Kidney epithelial cell (primary cell): ENCODE measurements at places on chromosomes 2 and 18. TPM values are rescaled to one million over a fixed set of nuclear protein-coding genes. Genes with fewer than 3 reads are reported as not detected.

DNA sequence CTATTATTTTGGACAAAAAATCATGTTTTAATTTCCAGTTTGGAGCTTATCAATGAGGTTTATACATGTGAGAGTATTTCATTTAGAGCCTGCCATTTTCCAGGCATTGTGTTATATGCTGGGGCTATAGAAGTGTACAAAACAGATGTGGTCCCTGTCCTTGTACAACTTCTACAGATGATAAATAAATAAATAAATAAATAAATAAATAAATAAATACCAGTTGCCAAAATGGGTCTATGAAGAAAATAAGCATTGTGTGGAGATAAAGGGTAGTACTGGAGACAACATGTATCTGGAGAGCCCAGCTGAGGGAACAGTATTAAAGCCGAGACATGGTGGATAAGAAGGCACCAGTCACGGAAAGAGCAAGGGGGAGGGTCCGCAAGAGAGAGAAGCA is 210.0 kb downstream of the SS18 start:
- DNase-seq: no peak

The KCNE4 gene
- total RNA-seq: 0.07 and 0.25 TPM in 2 replicates

The TSPYL6 gene
- total RNA-seq: not detected in 2 replicates

GRCh38 chr18:12456441-12456840 is 48.7 kb downstream of the PRELID3A start:
- DNase-seq: no peak

The FHL2 gene
- total RNA-seq: 260 and 265 TPM in 2 replicates

The TCF23 gene
- not detected in 2 replicates for total RNA-seq

DNA sequence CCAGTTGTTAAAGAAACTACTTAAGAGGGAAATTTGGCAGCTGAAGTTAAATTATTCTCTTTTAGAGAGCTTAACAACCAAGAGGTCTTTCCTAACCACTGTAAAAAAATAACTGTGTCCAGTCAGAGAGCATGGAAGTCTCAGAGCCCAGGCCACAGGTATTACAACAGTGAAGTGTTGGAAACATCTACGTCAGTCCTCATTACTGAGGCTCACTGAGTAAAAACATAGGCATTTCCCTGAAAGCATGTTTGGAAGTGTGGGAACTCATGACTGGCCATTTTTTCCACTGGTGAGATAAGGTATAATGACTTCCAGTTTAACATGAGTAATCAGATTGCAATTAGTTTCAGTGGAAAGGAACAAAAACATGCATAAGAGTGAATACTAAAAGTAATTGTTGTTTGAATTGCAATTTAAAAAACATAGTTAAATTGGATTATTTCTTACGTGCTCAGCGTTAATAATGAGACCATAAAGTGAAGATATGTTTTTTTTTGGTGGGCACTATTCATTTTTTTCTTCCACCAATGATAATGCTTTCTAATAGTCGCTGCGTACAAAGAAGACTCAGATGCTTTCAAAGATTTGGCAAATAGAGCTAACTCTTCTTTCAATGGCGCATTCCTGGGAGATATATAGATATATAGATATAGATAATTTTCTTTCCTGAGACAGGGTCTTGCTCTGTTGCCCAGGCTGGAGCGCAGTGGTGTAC is 60.8 kb downstream of the EFEMP1 start:
- peak; percentile 99 for DNase-seq

DNA sequence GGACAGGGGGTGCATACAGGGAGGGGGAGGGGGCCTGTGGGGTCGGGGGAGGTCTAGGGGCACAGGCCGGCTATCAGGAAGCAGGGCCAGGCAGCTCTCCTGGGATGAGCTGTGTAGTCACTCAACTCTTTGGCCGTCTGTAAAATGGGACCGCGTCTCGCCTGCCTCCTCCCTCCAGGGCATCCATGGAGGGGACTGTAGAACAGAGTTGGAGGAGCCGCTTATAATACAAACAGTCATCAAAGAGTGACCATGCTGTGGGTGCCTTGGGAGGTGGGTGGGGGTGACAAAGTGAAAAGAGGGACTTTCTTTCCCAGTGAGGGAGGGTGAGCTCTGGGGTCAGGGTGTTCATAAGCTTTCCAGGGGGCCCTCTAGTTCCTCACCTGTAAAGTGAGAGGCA is 169.6 kb upstream of the HAAO start:
- no peak for DNase-seq

The OR6B2 gene
- not detected in 2 replicates for total RNA-seq

DNA sequence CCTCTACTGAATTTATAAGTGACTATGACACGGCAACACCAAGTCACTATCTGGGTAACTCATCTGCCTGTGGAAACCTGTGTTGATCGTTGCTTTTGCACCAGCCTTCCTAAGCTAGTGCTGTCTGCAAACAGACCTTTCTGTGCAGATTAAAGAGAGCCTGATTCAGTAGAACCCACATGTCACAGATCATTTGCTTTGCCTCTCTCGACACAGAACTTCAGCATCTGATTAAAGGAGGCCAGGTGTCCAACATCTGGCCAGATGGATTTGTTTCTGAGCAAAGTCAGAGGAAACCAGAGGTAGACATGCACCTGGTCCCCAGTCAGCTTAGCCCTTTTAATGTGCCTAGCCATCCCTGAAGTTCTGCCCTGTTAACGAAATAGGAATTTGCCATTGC is 15.0 kb upstream of the TTR start:
- DNase-seq: no peak

GRCh38 chr2:179235463-179236108 is 29.0 kb downstream of the SESTD1 start:
- DNase-seq: peak; percentile 34

- no peak for DNase-seq
These were observed 4.6 kb downstream of the CDCA7 start for GRCh38 chr2:173359231-173359630.

The UGT1A6 gene
- 0.13 and 0.27 TPM in 2 replicates for total RNA-seq

The CHRNG gene
- not detected in 2 replicates for total RNA-seq

The EMILIN1 gene
- total RNA-seq: 7.4 and 9.5 TPM in 2 replicates

The C1GALT1C1L gene
- 1.1 and 1.2 TPM in 2 replicates for total RNA-seq

- DNase-seq: no peak
These were observed 62.5 kb upstream of the TMEM247 start for GRCh38 chr2:46416739-46417403.

GRCh38 chr2:170204298-170204951 is 26.5 kb downstream of the MYO3B start:
- no peak for DNase-seq

DNA sequence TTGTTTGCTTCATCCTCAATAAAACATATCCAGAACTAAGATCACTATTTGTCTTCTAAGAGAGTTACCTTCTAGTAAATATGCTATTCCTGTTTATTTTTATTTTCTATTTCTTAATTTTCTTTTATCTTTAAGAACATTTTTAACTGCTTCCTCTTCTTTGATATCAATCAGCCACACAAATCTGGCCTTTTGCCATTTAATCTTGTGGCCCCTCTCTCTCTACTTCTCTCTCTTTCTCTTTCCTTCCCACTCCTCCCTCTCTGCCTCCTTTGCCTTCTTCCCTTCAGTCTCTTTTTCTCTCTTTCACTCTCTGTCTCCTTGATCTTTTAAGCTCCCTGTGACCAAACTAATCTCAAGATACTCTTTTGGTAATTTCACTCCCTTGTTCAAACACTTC is 108.4 kb downstream of the GRB14 start:
- no peak for DNase-seq

DNA sequence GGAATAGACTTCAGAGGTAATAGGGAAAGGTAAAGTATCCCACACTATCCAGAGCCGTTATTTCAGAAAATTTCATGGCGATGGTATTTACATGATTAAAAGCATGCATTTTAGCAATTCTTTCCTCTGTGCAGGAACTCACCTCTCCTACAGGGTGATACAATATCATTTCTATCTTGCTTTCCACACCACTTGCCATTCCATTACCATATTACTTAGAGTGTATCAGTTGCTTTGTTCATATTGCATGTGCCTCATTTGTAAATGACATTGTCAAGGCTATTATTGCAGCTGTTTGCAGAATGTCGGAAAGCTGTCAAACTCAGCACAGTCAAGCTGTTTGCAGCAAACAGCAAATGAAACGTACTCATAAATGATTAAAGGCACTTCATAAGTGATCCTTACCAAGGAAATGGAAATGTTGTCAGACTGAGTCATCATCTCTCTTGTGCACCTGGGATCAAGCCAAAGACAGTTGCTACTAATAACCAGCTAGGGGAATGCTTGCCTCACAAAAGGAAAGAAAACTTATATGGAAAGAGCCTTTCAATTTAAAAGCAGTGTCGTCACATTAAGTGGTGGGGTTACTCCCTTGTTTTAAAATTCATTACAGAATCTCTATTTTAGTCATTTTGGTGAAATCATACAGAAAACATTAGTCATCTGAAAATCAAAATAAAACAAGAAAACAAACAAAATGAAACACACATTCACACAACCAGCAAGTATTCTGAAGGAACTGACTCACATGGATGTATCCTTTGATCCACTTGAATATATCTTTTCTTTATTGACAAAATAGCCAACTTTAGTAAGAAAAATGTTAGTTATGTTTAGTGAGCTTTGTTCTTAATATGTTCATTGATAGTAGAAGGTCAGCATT is 1064.1 kb upstream of the CNTNAP5 start:
- peak; percentile 84 for DNase-seq

GRCh38 chr2:235566415-235566814 is 72.6 kb downstream of the AGAP1 start:
- no peak for DNase-seq

DNA sequence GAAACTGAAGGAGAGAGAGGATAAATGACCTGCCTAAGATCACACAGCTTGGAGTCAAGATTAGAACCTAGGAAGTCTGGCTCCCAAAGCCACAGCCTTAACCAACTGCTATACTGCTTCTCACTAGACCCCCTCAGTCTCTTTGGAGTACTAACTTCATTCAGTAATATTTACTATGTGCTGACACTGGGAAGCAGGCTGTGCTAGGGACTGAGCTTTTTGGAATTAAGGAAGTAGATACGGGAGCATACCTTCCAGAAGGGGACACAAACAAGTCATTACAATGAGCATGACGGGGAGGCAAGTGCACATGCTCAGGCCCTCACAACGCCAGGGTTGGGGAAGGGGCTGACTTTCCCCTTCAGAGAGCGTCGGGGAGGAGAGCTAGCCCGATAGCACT is 97.7 kb downstream of the INO80D start:
- DNase-seq: no peak

DNA sequence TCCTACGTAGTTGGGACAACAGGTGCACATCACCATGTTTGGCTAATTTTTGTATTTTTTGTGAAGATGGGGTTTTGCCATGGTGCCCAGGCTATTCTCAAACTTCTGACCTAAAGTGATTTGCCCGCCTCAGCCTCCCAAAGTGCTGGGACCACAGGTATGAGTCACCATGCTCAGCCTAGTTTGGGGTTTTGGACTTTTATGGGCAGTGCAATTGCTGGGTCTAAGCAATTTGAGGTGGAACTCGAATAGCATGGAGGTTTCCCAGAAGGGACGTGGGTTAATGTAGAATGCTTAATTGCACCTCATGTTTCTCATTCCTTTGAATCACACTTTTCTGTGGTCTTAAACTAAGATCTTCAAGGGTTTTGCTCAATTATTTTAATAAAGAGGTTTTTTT is 102.3 kb upstream of the EPHA4 start:
- no peak for DNase-seq

- peak; percentile 87 for DNase-seq
These were observed 44.4 kb upstream of the ATL2 start for GRCh38 chr2:38421274-38422056.

- no peak for DNase-seq
These were observed 113.5 kb downstream of the MEIS1 start for GRCh38 chr2:66548422-66548821.

The IL36G gene
- total RNA-seq: not detected in 2 replicates

- no peak for DNase-seq
These were observed 13.5 kb downstream of the ZFP36L2 start for GRCh38 chr2:43212931-43213330.

The CYS1 gene
- total RNA-seq: 9.8 and 12.2 TPM in 2 replicates

The ASIC4 gene
- total RNA-seq: not detected in 2 replicates

DNA sequence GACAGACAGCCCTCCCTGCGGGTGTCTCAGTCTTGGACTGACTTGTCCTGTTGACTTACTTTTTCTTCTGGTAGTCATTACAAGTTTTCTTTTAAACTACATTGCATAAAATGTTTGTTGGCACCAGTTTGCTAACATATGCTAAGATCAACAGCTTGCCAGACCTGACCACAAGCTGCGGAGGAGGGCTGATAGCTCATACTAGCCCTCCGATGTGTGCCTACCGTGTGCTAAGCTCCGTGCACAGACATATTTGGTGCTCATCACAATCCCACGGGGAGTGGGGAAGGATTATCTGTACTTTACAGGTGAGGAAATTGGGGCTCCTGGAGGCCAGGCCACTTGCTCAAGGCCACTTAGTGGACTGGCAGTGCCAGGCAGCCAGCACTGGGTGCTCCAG is 72.8 kb upstream of the YPEL5 start:
- no peak for DNase-seq

The DSC2 gene
- total RNA-seq: 29.7 and 31.8 TPM in 2 replicates

- no peak for DNase-seq
These were observed 38.6 kb downstream of the SNORC start for GRCh38 chr2:232908695-232909094.

The NLRC4 gene
- total RNA-seq: not detected in 2 replicates

DNA sequence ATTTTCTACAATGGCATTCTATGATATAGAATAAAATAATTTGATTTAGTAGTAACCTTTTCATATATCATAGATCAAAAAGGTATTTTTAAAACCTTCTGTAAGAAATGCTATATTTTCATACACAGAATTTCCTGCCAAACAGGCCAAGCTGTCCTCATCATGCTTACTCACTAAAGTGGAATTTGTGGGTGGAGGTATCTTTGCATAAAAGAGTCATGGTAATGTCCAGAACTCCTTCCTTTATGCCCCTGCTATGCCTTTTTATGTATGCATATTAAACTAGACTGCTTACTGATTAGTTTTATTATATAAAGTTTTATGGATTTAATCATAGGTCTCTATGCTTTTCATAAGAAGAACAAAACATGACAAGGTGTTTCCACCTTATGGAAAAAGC is 27.5 kb upstream of the MARCHF7 start:
- peak; percentile 4 for DNase-seq

DNA sequence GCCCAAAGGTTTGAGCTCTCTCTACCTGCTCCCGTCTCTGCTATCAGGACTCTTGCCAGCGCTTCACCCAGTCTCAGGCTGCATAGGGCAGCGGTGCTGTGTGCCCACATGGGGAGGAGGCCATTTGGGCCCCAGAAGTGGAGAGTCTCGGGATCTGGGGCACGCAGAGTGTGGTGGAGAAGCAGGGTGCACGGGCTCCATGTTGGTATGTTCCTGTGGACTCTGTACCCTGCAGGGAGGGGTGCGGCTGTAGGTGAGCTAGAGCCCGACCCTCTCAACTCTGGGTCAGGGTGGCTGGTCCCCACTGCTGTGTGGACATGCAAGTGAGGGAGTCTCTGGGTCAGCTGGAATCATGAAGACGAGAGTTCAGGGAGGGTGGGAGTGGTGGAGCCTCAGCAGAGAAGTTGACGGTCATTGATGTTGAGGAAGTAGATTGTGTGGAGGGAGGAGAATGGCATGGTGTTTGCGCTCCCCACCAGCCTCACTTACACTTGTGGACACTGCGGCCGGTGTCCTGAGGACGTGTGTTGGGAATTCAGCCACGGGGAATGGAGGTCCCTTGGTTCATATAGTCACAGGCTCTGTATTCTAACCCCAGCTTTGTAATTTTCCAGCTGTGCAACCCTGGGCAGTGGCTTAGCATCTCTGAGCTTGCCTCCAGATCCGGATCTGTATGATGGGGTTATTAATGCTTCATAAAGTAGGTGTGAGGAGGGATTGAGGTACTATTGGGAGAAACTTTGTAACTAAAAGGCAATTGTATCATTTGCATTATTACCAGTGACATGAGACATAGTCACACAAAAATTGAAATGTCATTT is 840 bp upstream of the PSD4 start:
- no peak for DNase-seq
